ENCODE measurements at places on chromosomes 5 and 9.

DNA sequence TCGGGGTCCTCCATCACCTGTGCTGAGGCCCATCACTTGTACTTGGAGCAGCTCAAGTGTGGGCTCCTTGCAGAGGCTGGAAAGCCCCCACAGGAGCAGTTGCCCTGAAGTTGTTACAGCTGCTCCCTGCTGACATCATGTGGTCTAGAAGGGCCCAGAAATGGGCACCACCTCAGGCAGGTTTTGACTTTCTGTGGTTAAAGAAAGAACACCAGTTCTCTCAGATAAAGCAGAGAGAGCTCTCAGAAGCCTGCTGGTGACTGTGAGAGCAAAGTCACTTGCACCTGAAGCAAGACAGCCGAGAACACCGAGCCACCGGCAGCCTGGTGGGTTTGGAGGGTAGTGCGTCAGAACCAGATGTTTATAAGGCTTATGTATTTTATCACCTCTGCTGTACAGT is 70.4 kb downstream of the MVB12B start:
- DNase-seq = peak; percentile 89

- DNase-seq = no peak
These were observed 372.1 kb downstream of the ARRDC3 start for GRCh38 chr5:91011029-91011428.

GRCh38 chr5:139459451-139459934 is 3.0 kb downstream of the ECSCR start:
- DNase-seq = peak; percentile 52

DNA sequence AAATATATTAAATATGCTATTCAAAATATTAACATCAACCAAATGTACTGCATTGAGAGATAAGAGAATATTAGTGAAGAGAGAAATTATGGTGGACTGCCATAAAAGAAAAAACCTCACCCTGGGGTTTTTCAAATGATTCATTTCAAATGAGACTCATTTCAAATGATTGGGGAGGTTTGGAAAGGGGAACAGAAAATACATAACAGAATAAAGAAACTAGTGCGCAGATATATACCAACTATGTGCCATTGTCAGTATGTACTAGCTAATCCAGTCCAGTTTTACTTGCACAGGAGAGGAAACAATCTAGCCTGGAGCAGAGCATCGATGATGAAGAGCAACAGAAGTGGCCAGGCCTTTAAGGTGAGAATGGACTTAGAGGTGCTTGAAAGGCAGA is 651.6 kb upstream of the RORB start:
- DNase-seq = no peak

DNA sequence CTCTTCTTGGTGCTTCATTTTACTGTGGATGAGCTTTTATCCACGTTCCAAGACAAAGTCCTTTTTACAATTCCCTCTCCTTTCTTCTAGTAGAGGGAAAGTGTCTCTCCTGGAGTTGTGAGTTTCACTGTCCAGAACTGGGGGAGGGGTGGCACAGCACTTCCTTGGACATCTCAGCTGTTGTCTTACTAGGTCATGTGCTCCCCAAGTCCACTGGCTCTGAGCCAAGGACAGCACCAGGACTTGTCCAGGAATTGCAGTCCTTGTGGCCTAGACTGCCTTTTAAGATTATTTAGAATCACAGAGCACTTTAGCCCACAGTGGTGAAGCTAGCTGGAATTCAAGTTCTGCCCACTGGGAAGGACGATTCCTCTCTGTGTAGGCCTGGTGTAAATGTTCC is 700.2 kb upstream of the PTPRD start:
- DNase-seq = no peak

- DNase-seq = peak; percentile 0
These were observed 53.2 kb upstream of the C9orf72 start for GRCh38 chr9:27626244-27627187.

GRCh38 chr9:37198039-37198729 is 77.8 kb downstream of the ZCCHC7 start:
- no peak for DNase-seq

DNA sequence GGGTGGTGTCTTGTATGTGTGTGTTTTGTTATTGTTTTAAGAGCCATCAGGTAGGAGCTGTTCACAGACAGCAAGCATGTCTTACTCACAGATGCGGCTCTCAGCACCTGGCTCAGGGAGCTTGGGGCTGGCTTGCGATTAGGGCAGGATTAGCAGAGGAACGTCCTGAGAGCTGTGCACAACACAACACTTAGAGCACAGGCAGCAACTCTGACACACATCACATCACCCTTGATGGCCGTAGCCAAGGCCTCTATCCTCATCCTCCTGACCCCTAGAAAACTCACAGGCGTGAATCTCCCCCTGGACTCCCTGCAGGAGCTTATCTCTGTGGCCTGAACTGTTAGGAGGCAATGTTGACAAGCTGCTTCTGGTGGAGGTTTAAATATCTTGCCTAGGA is 7.1 kb upstream of the IL17B start:
- DNase-seq = no peak

GRCh38 chr9:131732636-131733289 is 7.1 kb downstream of the RAPGEF1 start:
- DNase-seq = peak; percentile 71

DNA sequence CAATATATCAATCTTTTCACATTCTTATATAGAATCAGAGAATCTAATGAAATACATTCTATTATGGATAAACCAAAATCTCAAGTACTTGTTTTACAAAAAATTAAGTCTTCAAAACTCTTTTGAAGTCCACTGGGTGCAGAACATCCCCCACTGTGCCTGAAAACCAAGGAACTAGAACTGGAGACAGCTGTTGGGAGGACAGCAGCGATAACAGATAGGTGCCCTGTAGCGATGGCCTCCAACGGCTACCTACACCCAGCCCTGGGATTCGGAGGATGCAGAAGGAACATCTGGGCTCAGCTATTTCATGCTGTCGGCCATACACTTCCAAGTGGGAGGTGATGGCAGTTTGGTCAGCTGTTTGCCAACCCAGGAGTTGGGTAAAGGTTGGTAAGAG is 129.3 kb upstream of the LHFPL2 start:
- no peak for DNase-seq

GRCh38 chr9:80197661-80198060 is 625.9 kb downstream of the TLE4 start:
- no peak for DNase-seq

- DNase-seq = no peak
These were observed 323.9 kb downstream of the MTRR start for GRCh38 chr5:8192840-8193239.

- no peak for DNase-seq
These were observed 11.4 kb downstream of the ISL1 start for GRCh38 chr5:51394609-51395008.

DNA sequence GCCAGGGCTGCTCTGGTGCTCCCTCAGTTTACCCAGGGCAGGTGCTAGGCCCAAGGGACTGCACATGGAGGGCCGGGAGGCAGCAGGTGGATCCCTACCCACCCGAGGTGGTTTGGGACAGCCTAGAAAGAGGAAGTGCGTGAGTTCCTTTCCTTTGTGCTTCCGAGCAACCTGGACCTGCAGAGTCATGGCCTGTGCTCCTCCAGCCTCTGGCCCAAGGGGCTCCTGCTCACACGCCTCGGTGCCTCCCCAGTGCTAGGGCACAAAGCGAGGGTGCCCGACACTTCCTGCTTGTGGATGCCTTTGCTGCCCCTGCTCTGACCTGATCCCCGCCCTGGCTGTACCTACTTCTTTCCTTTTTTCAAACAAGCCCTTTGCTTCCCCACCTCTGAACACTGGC is 79.3 kb downstream of the RXRA start:
- DNase-seq = no peak

DNA sequence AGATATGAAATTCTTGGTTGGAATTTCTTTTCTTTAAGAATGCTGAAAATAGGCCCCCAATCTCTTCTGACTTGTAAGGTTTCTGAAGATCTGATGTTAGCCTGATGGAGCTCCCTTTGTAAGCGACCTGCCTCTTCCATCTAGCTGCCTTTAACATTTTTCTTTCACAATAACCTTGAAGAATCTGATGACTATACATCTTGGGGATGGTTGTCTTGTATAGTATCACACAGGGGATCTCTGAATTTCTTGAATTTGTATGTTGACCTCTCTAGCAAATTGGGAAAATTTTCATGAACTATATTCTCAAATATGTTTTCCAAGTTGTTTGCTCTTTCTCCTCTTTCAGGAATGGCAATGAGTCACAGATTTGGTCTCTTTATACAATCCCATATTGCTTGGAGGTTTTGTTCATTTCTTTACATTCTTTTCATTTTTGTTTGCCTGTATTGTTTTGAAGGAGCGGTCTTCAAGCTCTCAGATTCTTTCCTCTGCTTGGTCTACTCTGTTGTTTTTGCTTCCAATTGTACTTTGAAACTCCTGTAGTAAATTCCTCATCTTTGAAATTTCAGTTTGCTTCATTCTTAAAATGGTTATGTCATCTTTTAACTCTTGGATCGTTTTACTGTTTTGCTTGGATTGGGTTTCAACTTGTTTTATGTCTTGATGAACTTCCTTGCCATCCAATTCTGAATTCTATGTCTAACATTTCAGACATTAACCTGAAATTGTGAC is 245.2 kb upstream of the TARS1 start:
- DNase-seq = no peak

GRCh38 chr5:173099461-173099860 is 43.3 kb downstream of the CREBRF start:
- DNase-seq = no peak

- DNase-seq = no peak
These were observed 621.1 kb upstream of the CDH18 start for GRCh38 chr5:20609126-20609525.

GRCh38 chr9:91412941-91413340 is 10.7 kb downstream of the NFIL3 start:
- no peak for DNase-seq

GRCh38 chr9:134069480-134070399 is 1.9 kb upstream of the BRD3 start:
- no peak for DNase-seq

GRCh38 chr9:2984491-2984890 is 140.6 kb upstream of the PUM3 start:
- DNase-seq = no peak

DNA sequence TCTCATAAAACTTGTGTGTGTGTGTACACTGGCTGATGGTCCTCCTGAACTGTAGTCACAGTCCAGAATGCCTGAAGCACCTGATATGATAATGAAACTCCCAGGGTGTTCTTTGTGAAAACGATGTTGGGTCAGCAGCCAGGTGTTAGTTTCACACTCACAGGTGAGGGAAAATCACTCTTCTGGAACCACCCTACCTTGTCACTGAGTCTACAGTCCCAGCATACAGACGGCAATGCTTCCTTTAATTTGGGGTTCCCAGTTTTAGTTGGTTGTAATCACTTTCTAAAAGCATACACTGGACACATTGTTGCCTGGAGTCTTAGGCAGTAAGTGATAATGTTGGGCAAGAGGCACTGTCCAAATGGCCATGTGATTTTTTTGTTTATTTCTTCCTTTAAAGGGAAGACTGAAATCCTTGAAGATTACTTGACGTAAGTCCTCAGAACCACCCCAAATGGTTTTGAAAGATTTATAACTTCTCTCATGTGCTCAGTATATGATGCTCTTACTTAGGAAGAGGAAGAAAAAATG is 18.2 kb upstream of the MGAT1 start:
- DNase-seq = no peak

DNA sequence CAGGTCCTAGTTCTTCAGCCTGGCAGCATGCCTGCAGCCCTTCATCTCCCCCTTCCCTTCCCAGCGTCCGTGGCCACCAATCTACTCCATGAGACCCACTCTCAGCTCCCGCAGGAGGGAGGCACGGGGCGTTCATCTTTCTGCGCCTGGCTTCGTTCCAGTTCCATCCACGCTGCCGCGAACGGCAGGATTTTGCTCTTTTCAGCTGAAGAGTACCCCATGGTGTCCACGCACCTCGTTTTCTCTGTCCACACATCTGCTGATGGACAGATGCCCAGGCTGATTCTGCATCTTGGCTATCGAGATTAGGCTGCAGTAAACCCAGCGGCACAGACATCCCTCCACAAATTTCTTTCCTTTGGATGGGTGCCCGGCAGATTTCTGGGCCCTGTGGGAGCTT is 30.5 kb upstream of the NKD2 start:
- DNase-seq = no peak

- peak; percentile 16 for DNase-seq
These were observed 24.5 kb downstream of the CAVIN4 start for GRCh38 chr9:100602342-100602801.

GRCh38 chr9:96553070-96553469 is 66.6 kb downstream of the CDC14B start:
- DNase-seq = peak; percentile 47

DNA sequence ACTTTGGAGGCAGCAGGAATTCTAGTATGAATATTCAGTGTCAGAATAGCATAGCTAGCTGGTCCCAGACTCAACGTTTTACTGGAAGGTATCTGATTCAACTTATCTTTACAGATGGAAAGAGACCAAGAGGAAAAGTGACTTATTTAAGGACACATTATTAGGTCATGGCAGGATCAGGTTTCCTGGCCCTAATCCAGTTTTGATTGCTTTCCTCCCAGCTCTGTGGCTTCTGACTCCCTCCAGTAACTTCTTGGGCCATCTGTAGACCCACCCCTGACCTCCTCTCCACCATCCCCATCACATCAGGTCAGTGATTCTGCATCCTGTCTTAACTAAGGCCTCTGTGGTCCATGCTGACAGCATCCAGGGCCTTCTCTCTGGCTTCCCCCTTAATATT is 38.4 kb downstream of the SH3TC2 start:
- DNase-seq = no peak

DNA sequence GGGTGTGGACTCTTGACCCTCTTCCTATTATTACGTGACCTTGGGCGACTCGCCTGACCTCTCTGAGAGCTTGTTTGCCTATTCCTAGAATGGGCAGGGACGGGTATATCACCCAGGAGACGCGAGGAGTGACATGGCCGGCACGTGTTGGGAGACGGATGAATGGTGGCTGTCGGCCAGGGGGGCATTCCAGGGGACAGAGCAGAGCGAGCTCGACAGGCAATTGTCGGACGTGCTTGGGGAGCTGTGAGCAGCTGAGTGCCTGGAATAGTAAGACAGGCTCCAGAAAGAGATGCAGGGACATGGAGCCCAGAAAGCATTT is 29.3 kb upstream of the UNC5A start:
- DNase-seq = no peak

DNA sequence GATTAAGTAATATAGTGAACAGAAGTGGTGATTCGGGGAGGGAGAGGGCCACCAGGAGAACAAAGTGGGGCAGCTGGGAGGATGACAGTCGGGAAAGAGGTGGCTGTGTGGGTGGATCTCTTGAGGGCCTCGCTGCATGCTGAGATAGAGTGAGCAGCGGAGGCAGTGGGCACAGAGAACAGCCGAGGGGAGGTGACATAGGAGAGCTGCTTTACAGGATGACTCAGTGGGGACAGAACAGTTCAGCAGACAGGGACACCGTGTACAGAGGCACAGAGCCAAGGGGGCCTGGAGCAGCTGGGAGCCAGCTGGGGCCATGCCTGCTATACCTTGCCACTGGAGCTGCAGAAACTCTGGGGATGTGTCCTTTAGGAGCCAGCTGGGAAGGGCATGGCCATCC is 273.9 kb downstream of the GADD45G start:
- DNase-seq = no peak
